ENCODE measurements at places on chromosomes 3 and 15. TPM values are rescaled to one million over a fixed set of nuclear protein-coding genes. Genes with fewer than 3 reads are reported as not detected.

The TMEM108 gene
- total RNA-seq, result 6.6 TPM

The ZNF620 gene
- total RNA-seq, result 7.9 TPM

- H3K27me3 ChIP-seq, result no peaks in the 10 kb centered on the region
- peaks cover 3% of the 10 kb centered on the region for H3K4me1 ChIP-seq
- no peaks in the 10 kb centered on the region for H3K36me3 ChIP-seq
- H3K4me3 ChIP-seq, result no peak overlapping the region
- DNase-seq, result no peak
- no peak overlapping the region for H3K27ac ChIP-seq
Observed at GRCh38 chr3:45440562-45440961, 52.2 kb downstream of the LARS2 start.

DNA sequence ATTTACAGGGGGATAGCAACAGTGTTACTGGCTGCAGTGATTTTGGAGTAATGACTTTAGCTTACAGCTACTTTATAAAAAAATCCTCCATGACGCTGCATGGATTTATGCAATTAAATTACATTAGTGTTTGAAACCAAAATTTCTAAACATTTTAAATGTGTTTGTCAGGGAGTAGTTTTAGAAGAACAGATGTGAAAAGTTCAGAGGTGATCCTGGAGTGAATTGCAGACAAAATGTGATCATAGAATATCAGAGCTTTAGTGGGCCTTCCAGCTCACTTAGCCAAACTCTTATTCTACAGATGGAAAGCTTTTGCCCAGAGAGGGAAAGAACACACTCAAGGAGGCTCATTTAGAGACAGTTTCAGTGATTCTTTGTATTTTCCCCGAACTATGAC is 376.3 kb downstream of the LPP start:
- no peak for DNase-seq
- H3K4me1 ChIP-seq, result no peaks in the 10 kb centered on the region
- no peaks in the 10 kb centered on the region for H3K36me3 ChIP-seq
- no peak overlapping the region for H3K27ac ChIP-seq

The NRROS gene
- total RNA-seq, result 3.2 TPM

DNA sequence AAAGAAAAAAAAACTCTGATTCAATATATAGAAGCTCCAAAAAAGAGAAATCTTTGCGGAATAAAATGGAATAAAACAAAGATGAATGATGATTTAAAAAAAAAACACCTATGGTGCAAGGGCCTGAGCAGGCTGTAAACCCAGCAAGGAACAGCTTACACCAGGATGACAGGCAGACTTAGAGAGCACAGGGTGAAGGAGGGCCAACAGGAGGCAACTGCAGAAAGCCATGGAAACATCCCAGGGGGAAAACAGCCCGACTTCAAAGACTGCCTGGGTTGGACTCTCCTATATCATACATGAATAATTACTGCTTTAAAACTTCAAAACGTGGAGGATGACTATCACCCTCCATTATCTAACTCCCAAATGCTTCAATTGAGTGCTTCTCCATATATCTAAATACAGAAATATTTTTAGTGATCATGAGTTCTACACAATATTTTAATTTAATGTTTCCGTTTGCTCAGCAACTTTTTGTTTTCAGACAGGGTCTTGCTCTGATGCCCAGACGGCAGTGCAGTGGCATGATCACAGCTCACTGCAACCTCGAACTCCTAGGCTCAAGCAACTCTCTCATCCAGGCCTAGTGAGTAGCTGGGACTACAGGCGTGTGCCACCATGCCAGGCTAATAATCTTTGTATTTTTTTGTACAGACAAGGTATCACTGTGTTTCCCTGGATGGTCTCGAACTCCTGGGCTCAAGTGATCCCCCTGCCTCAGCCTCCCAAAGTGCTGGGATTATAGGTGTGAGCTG is 456.2 kb downstream of the TBL1XR1 start:
- DNase-seq, result no peak
- no peaks in the 10 kb centered on the region for H3K36me3 ChIP-seq
- no peaks in the 10 kb centered on the region for H3K27me3 ChIP-seq
- no peaks in the 10 kb centered on the region for H3K4me1 ChIP-seq
- H3K4me3 ChIP-seq, result no peak overlapping the region
